Urinary bladder (tissue), 4 donors: ENCODE measurements at places on chromosomes 2 and 18.

DNA sequence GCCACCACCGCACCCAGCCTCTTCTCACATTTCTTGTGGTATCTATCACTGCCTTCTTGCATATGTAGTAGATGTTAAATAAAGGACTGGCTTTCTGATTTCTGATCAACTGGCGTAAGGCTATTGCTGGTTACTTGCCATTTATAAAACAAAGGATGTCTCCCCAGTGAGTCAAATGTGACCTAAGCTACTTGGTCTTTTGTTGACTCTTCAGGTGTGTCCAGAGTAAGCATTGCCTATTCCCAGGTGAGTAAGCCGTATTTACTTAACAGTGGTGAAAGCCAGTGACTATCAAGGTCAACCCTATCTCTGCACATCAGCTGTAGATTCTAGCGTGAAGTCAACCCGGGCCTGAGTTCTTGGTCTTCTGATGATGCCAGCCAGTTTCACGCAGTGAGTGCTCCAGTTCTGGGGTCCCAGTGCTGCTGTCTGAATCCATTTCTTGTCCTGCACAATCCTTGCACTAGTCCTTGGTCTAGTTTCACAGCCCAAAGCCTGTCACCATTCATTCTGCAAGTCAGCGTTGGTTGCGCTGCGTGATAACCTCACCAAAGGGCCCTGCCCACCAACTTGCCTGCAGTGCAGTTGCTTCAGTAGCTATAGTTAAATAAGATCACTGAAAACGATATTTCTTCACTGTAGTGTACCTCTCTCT lies 120.2 kb downstream of the GBX2 start:
- no peak for DNase-seq

DNA sequence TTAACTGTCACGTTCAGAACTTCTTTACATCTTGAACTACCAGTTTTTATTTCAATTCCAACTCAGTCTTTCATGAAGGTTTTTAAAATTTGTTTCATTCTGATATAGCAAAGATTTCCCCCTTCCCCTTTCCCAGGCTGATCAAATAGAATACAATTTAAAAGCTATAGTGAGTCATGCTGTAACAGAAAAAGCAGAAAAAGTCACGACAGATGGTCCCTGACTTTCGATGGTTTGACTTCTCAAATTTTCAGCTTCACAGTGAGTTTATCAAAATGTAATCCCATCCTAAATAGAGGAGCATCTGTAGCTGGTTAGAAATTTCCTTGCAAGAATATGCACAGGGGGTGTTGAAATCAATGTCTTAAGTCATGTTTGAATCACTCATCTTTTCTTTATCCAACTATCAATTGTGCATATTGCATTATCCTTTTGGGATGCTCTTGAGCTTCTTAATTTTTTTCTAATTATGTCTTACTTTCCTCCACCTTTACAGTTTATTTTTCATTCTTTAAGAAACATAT lies 500.3 kb downstream of the LRP1B start:
- no peak for DNase-seq

GRCh38 chr2:236101311-236101950 lies 66.8 kb downstream of the GBX2 start:
- no peak for DNase-seq

DNA sequence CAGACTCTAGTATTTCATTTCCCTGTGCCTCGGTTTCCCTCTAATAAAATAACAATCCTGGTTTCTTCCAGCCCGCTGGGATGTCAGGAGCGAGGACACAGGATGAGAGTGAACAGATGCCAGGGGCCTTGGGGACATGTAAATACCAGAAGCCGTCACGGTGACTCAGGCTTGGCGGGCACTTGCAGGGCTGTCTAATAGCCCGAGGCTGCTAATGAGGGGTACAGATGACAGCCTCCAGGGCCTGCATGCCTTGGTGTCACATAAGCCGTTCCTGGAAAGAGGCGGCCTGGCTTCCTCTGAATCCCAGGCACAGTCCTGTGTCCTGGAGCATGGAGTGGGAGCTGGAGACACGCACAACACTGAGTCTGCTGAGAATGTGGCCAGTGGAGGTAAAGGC lies 28.2 kb downstream of the HS1BP3 start:
- DNase-seq = no peak

GRCh38 chr2:202172439-202173211 lies 65.8 kb downstream of the SUMO1 start:
- no peak for DNase-seq

DNA sequence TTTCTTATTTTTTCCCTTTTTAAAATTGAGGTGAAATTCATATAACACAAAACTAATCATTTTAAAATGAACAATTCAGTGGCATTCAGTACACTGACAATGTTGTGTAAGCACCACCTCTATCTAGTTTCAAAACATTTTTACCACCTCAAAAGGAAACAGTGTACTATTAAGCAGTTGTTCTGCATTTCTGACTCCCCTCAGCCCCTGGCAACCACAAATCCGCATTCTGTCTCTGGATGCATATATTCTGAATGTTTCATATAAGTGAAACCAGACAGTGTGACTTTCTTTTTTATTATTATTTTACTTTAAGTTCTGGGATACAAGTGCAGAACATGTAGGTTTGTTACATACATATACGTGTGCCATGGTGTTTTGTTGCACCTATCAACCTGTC lies 19.2 kb upstream of the TANK start:
- DNase-seq = no peak

DNA sequence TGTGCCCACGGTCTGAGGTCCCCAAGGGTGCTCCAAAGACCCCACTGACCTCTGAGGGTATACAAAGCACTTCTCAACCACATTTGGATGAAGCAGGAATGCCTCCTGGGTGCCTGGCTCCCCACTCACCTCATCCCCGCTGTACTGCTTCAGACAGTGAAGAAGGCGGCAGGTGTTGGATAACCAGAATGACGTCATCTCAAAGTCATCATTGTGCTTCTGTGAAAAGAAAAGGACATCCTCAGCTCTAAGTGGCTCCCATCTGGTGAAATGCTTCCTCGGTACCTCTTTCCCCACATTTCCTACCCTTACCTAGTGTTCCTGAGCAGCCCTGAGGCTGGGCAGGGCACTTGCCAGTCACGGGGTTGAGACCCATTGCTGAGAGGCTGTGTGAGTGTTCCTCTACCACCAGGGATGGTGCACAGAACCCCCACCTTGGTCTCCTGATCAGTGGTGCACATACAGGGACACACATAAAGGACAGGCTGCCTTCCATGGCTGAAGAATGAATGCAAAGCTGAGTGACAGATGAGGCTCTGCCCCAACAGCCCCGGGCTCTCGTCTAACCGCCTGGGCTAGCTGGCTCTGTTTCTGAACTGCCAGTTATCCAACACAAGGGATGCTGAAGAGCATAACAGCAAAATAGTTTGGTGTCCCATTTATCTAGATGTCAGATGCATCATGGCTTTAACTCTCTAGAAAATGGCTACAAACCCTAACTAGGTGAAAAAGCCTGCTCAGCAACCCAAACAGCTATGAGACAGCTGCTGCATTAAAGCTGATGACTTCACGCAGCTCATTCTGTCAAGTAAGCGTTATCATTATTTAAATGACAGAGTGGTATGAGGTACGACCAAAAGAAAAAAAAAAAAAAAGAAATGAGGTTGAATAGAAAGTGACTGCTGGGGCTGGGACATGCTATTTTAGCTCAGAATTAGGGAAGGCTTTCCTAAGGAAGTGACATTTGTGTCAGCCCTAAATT lies 28.2 kb upstream of the ACAA2 start:
- DNase-seq = no peak

GRCh38 chr18:79819064-79819967 lies 21.6 kb downstream of the KCNG2 start:
- no peak for DNase-seq

DNA sequence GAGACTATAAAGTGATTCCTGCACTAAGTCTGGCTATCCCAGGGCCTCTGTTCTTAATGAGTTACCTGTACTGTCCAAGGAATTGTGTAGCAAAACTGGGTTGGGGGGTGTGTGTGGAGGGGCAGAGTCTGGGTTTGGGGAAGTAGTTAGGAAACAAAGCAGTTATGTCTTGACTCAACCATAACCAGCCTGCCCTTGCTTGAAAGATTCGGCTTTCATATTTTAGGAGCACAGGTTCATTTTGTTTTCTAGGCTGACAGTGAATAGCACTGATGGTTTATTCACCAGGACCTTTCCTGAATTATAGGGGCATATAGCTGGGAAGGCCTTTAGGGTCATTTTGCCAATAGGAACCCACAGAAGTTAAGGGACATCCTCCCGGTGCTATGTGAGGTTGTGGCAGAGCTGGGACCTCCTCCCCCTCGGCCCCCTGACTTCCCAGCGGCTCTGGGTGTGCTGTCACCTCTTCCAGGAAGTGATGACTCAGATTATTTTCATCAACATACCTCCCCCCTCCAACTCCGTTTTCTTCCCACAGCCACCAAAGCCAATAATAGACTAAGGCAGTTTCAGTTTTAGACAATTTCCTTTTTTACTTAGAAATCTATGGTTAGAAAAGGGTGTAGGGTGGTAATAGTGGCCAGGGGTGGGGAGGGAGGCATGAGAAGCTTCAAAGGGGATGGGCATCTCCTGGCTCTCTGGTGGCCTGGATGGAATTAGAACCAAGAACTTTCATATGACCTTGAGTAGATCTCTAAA lies 44.8 kb downstream of the SETBP1 start:
- no peak for DNase-seq

DNA sequence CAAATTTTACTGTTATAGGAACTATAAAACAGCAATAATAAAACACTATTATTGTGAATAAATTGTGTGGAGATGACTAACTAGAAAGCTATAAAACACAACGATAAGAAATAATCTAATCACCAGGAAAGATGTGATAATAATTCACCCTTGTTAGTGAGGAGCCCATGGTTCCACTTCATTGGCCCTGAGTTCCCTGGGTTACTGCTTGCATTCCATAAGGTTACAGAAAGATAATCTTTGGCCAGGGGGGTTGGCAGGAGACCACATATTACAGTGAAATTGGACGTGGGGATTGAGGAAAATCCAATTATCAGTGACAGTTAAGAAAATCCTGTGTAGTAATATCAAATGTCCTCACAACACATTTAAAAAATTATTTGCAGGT lies 2.5 kb upstream of the CPO start:
- no peak for DNase-seq

DNA sequence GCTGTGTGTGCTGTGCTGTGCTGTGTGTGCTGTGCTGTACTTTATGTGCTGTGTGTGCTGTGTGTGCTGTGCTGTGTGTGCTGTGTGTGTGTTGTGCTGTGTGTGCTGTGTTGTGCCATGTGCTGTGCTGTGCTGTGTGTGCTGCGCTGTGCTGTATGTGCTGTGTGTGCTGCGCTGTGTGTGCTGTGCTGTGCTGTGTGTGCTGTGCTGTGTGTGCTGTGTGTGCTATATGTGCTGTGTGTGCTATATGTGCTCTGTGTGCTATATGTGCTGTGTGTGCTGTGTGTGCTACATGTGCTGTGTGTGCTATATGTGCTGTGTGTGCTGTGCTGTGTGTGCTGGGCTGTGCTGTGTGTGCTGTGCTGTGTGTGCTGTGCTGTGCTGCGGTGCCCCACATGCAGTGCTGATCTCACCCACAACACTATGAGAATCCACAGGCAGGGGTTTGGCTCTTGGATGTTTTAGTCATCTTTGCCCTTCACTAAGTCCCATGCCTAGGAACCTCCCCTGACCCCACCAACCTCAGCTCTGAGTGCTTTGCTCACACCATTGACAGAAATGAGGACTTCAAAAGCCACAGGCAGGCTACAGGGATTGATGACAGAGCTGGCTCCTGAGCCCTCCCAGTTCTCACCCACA lies 30.5 kb upstream of the MAL start:
- DNase-seq = no peak

DNA sequence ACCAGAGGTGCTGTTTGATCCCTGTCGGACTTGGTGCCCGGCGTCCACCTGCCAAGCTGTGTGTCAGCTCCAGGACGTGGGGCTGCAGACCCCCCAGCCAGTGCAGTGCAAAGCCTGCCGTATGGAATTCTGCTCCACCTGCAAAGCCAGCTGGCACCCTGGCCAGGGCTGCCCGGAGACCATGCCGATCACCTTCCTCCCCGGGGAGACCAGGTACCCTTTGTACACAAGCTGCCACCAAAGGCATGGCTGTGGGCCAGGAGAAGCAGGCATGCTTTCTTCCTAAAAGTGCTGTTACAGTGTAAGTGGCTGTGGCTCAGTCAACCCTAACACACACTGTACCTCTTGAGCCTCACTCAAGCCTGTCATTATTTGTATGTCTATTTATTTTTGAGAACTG lies 103.3 kb downstream of the RNF144A start:
- no peak for DNase-seq

DNA sequence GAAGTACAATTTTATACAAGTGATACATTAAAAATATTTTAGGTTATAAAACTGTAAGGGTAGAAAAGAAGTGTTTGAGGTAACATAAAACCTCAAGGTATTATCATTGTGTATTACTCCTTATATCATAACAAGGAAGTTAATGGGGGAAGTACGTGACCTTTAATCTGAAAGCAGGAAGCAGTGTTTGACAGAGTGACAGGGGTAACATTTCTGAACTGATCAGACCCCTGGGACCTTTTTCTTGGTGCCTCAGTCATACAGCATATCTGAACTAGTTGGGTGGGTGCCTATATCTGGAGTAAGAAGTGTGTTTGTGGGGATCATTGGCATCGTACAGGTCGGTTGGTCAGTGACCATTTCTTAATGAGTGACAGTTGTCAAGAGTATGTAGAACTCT lies 43.0 kb downstream of the MALT1 start:
- DNase-seq = no peak

- DNase-seq = no peak
These were observed 30.9 kb downstream of the MBP start for GRCh38 chr18:77101410-77102258.

GRCh38 chr18:35407871-35408481 lies 30.8 kb upstream of the ZNF396 start:
- DNase-seq = peak; percentile 42

GRCh38 chr2:233131936-233132720 lies 72.0 kb downstream of the INPP5D start:
- no peak for DNase-seq

- DNase-seq = no peak
These were observed 178.6 kb downstream of the MGAT5 start for GRCh38 chr2:134432435-134432883.

GRCh38 chr18:33844232-33844631 lies 266.2 kb downstream of the ASXL3 start:
- DNase-seq = no peak

DNA sequence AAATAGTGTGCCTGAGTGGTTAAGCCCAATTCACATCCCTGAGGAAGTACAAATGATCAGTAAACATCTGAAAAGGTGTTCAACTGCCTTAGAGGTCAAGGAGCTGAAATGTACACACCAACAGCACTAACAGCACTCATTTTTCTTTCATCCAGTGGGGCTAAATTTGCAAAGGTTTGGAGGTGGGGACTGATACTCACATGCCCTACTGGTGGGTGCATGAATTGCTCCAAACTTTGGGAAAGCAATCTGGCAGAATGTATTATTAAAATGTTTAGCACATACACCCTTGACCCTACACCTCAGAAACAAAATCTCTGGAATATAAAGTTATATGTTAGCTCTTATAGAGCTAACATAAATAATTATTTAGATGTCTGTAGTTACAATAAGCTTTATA lies 19.0 kb upstream of the FAM178B start:
- DNase-seq = no peak

GRCh38 chr18:13366541-13366940 lies 148.0 kb downstream of the LDLRAD4 start:
- DNase-seq = no peak

GRCh38 chr2:232444409-232445148 lies 11.4 kb upstream of the ALPI start:
- DNase-seq = no peak

- no peak for DNase-seq
These were observed 80.9 kb downstream of the BCL2 start for GRCh38 chr18:63238693-63239075.

- DNase-seq = no peak
These were observed 200.4 kb downstream of the TMEM247 start for GRCh38 chr2:46679761-46680160.
